T-helper 2 cell (primary cell): ENCODE measurements at places on chromosomes 5 and 9.

DNA sequence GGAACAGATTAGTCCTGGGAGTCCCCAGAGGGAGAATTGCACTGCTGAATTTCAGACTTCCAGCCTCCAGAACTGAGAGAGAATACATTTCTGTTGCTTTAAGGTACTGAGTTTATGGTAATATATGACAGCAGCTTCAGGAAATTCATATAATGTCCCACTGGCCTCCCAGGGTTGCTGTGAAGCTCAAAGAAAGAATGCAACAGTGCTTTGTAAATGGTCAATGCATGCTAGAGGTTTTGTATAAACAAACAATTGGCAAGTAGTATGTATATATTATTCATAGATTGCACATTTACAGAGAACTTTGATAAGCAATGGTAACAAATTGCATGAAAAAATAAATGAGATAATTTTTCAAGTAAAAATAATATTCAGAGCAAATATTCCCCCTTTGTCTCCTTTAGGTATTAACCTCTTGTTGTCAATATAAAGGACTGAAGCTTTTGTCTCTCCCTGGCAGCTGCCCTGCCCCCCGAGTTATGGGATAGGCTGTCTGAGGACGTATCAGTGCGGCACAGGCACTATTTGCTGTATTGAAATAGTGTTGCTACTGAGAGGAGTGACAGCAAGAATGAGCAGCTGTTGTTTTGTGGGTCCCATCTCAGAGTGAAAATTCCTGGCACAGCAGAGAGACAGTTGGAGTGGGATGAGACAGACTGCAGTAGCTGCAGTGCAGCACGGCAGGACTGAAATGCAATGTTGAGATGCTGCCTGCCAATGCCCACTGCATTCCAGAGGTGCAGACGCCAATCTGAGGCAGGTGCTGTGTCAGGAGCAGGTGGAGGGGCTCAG lies 194.2 kb upstream of the GLRA1 start:
- no peak for DNase-seq

- DNase-seq, result no peak
Measured at GRCh38 chr9:129223551-129224208, 45.6 kb upstream of the IER5L start.

DNA sequence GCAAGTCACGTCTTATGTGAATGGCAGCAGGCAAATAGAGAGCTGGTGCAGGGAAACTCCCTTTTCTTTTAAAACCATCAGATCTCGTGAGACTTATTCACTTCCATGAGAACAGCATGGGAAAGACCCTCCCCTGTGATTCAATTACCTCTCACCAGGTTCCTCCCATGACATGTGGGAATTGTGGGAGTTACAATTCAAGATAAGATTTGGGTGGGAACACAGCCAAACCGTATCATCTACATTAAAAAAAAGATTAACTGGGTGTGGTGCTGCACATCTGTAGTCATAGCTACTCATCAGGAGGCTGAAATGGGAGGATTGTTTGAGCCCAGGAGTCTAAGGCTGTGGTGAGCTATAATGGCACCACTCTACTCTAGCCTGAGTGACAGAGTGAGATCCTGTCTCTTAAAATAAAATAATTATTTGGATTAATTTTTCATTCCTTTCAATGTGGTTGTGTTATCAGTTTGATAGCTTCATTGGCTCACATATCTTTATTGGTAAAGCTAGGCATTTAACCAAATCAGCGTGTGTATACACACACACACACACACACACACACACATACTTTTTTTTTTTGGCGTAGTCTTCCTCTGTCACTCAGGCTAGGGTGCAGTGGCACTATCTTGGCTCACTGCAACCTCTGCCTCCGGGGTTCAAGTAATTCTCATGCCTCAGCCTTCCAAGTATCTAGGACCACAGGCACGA lies 21.8 kb downstream of the DENND4C start:
- no peak for DNase-seq

DNA sequence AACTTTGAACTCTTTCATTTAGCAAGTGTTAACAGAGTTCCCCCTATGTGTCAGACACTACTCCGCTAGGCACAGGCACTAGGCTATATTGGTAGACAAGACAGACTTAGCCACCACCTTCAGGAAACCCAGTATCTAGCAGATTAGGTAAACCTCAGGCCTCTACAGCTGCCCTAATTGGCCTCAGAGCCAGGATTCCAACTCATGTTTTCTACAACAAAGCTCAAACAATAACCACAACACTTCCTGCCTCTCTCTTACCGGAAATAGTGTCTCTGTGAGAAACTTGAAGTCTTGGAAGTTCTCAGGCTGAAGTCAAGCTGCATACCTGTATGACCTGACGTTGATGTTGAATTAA lies 116.6 kb upstream of the SLC44A1 start:
- DNase-seq, result no peak

DNA sequence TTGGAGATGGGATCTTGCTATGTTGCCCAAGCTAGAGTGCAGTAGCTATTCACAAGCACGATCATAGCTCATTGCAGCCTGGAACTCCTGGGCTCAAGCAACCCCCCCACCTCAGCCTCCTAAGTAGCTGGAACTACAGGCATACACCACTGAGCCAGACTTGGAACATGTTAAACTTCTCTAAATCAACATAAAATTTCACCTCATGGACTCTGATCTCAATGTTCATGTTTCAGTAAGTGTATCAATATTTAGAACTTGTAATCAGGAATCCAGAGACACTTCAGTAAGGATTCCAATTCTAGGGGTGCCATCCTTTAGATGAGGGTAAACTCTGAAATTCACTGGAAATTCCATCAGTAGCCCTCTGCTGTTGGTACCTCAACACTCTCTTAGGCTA lies 6.8 kb downstream of the GNE start:
- no peak for DNase-seq

DNA sequence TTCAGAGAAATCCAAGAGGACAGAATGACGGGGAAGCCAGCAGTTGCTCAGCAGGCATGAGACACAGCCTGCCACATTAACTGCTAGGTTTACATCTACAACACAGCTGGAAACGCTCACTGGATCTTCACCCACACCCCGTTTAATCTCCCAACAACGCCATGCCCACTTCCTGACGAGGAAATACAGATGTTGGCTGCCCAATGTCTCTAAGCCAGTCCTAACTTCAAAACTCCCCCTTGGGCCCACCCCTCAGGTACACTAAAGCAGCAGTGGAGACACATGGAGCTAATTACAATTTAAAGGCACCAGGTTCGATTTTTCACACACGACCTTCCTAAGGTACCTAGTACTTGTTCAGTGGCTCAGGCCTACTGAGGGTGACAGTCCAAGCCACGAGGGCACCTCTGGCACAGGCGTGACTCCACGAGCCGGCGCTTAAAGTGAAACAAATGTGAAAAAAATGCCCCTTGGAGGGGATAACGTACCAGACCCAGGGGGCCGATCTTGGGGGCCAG lies 904 bp downstream of the RPL12 start:
- no peak for DNase-seq

DNA sequence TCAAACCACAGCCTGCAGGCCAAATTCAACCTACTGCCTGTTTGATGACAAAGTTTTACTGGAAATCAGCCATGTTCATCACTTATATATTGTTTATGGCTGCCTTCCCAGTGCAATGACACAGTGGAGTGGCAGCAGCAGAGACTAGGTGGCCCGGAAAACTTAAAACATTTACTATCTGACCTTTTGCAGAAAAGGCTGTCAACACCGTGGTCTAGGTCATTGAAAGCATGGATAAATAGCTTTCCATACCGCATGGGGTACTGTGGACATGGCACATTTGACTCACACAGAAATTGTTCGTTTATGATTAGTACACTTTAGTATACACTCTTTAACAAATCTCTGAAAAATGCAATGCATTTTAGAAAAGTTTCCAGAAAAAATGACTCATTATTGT lies 298.3 kb upstream of the EFNA5 start:
- DNase-seq, result no peak

DNA sequence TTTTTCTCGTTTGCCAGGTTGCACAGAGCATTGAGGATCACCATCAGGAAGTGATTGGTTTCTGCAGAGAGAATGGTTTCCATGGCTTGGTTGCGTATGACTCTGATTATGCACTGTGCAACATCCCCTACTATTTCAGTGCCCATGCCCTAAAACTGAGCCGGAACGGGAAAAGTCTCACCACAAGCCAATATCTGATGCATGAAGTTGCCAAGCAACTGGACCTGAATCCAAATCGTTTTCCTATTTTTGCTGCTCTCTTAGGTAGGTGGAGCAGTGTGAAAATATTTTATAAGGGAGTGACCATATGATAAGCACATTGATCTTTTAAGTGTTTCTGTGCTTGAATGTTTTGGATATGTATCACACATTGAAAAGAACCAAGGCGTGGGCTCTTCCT lies 17.7 kb upstream of the FAM120AOS start:
- no peak for DNase-seq

DNA sequence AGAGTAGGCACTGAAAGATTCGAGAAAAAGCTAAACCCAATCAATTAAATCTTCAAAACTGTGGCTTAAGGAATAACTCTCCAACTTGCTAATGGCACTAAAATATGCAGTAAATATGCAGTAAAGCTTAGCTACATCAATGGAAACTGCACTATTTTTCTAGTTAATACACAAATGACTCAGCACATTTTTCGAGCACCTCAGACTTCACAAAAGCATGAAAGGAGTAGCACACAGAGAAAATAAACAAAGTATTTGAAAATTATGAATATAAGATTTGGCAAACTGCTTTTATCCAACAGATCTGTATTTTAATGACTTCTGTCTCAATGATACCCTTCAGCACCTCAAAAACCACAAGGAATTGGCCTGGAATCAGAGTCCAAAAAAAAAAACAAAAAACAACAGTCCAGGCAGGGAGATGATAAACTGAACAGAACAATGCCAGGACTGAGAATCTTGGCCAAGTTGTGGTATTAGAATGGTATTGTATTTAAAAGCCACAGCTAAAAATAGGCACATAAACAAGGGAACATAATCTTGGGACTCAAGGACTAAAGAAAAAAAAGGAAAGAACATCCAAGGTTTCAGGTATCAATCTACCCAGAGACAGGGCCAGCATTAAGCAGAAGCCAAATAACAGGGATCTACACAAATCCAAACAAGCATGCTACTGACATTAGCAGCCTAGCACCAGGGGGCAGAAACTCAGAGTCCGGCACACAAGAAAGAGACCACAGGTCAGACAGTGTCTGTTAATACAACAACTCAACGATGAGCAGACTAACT lies 21.4 kb downstream of the TMEM245 start:
- DNase-seq, result no peak

DNA sequence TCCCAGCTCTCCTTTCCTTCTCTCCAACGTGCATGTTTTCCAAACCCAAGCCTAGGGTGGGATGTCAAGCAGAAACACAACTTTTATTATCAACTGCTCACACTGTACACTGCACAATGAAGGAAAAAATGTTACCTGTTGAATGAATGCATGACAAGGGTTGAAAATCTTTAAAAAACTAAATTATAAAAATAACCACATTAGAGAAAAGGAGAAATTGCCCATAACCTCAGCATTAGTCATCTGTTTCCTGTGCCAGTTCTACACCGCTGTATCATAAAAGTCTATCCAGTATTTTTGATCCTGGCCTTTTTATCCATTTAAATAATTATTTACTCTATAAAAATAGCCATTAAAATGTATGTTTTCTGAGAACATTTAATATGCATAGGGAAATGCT lies 101.1 kb downstream of the APBA1 start:
- DNase-seq, result no peak

DNA sequence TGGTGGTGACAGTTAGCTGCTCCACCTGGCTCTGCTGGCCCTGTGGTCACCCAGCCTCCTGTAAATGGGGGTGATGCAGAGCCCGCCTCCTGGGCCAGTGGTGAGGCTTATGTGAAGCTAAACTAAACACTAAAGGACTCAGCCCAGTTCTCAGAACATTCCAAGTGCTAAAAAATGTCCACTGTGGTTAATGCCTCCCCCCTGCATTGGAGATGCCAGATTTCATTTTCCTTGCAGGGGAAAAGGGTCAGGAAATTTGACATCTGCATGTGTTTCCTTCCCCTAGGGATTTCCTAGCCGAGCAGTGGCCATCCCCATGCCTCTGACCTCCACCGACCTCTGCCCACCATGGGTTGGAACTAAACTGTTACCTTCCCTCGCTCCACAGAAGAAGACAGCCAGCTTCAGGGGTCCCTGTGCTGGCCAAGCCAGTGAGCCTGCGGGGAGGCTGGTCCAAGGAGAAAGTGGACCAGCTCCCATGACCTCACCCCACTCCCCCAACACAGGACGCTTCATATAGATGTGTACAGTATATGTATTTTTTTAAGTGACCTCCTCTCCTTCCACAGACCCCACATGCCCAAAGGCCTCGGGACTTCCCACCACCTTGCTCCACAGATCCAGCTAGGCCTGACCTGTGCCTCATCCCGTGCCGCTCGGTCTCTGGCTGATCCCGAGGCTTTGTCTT lies 13.0 kb downstream of the CD74 start:
- no peak for DNase-seq

GRCh38 chr5:159901308-159901707 lies 15.0 kb upstream of the ADRA1B start:
- no peak for DNase-seq

DNA sequence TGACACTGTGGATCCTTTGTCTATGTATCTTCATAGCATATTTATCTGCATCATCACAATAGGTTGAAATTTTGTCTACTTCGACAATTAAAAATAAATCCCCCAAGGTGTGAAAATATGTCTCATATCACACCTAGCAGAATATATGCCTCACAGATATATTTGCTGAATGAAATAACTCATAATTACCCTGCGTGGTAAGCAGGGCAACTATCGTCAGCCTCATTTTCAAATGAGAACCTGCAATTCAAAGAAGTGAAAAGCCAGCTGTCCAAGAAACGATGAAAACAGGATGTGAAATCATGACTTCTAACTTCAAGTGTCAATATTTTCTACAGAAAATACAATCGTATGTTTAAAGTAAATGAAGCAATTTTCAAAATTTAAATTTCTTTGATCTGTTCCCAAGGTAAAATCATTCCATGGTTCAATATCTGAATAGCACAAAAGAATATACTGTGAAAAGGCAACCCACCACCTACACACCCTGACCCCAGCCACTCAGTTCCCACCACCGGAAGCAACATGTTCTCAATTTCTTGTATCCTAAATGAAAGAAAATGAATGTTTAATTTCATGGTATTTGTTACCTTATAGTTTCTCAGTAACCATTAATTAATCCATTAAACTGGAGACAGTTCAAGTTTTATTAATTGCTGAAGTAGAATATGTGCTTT lies 57.1 kb downstream of the TBCA start:
- DNase-seq, result no peak

- DNase-seq, result no peak
Measured at GRCh38 chr9:38445154-38446043, 21.1 kb upstream of the IGFBPL1 start.

- DNase-seq, result no peak
Measured at GRCh38 chr9:91143642-91144041, 218.1 kb downstream of the AUH start.

GRCh38 chr5:137660349-137660817 lies 75.5 kb downstream of the KLHL3 start:
- DNase-seq, result peak; percentile 31
